ENCODE measurements at places on chromosomes 1 and 21.

DNA sequence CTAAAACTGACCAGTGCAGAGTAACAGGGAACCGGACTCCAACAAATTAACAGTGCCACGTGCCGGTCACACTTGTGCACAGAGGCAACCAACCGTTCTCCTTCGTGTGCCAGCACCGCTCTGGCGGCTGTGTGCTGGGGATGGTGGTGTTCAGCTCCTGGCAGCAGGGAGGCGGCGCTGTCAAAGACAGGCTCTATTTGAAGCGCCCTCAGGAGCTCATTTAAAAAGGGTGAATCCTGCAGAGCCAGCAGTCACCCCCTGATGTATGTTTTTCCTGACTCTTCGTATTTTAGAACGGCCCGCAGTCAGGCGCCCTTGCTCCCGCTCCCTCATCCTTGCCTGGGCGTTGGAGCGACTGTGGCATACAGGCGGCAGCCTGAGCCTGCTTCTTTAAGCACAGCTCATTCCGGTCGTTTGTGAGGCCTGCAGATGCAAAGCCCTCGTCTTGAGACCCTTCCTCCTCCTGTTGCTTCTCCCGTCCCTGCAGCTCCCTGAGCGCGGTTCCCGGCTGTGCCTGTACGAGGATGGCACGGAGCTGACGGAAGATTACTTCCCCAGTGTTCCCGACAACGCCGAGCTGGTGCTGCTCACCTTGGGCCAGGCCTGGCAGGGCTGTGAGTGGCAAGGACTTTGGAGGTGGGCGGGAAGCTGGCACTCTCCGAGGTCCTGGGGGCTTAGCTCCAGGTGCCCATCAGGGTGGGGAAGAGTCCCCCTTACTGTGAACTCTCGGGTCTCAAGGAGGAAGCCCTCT, 1.1 kb downstream of the DFFB start:
- DNase-seq, result no peak

GRCh38 chr21:41045534-41046268, 122.3 kb upstream of the BACE2 start:
- DNase-seq, result no peak

GRCh38 chr1:168252204-168252733, 26.5 kb downstream of the SFT2D2 start:
- DNase-seq, result no peak

- no peak for DNase-seq
Measured at GRCh38 chr1:178941849-178942248, 71.0 kb upstream of the ANGPTL1 start.

GRCh38 chr1:170729225-170730002, 65.5 kb downstream of the PRRX1 start:
- DNase-seq, result no peak

DNA sequence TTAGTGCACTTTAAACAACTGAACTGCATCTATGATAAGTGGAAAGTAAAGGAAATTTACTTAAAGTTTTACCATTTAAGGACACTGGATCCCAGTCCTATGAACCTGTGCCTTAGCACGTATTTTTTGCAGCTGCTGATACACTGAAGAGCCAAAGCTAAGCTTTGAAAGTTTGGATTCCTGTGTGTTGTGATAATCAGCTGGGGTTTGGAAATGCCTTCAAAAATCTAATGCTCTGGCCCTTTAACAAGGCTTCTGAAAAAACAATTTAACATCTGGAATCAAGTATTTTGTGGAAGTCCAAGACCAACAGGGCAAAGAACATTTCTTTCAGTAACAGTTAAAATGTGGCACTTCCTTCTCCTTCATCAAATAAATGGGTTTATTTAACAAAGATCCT, 51.8 kb downstream of the DDAH1 start:
- DNase-seq, result no peak

DNA sequence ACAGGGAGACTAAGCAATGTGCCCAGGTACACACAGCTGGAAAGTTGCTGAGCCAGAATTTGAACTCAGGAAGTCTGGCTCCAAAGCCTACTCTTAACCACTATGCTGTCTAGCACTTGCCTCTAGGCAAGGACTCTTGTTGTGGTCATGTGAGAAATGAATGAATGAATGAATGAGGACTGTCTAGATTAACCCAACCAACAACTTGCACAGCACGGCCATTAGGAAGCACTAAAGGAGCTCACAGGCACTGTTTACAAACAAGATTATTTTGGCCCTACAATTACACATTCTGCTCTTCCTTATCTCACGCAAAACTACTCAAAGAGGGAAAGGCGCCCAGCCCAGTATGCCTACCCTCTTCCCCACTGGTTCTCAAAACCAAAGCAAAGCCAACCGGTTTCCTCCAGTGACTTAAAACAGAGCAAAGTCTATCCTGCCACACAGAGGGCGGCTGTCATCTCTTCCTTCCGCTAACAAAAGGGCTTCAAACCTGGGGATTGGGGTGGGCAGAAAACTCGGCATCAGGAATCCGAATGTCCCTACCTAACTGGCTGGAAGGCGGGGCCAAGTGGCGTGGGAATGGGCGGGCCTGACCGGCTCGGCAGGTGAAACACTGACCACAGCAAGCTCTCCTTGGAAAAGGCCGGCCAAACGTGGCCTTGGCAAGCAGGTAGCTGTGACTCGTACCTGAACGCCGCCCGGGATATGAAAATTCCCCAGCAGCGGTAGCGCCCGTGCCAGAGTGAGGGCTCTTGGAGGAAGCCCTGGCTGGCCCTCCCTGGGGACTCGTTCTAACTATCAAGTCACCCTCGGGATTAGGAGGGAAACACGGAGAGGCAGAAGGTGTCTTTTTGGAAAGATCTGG, 948 bp downstream of the STK40 start:
- DNase-seq, result no peak

DNA sequence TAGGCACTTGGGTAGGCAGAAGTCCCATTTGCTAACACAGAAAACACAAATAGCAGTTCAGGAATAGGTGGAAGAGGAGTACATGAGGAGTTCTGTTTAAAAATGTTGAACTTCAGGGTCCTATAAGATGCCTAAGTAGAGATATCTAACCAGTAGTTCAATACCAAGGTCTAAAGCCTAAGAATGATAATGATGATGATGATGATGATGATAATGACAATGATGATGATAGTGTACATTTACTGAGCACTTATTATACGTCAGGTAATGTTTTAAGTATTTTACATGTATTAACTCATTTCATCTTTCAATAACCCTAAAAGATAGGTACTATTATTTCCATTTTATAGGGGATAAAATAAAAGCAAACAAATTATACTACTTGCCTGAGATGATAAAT, 50.1 kb downstream of the GDAP2 start:
- no peak for DNase-seq

GRCh38 chr1:81660286-81660685, 140.4 kb upstream of the ADGRL2 start:
- no peak for DNase-seq

DNA sequence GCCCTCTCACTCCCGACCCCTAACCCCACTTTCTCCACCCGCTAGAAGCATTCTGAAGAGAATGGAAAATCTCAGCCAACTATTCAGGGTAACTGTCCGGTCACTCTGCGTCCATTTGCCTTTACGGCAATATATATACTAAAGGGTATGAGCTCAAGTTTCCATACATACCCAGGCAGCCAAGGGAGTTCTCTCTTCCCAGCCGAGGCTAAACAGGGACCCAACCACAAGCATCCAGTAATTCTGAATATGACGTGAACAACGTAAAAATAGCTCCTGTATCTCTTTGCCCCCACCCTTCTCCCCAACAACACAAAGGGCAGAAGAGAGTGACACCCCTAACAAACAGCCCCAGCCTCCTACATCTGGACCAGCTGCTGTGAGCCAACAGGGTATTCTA, 67.7 kb downstream of the SSBP3 start:
- DNase-seq, result no peak

DNA sequence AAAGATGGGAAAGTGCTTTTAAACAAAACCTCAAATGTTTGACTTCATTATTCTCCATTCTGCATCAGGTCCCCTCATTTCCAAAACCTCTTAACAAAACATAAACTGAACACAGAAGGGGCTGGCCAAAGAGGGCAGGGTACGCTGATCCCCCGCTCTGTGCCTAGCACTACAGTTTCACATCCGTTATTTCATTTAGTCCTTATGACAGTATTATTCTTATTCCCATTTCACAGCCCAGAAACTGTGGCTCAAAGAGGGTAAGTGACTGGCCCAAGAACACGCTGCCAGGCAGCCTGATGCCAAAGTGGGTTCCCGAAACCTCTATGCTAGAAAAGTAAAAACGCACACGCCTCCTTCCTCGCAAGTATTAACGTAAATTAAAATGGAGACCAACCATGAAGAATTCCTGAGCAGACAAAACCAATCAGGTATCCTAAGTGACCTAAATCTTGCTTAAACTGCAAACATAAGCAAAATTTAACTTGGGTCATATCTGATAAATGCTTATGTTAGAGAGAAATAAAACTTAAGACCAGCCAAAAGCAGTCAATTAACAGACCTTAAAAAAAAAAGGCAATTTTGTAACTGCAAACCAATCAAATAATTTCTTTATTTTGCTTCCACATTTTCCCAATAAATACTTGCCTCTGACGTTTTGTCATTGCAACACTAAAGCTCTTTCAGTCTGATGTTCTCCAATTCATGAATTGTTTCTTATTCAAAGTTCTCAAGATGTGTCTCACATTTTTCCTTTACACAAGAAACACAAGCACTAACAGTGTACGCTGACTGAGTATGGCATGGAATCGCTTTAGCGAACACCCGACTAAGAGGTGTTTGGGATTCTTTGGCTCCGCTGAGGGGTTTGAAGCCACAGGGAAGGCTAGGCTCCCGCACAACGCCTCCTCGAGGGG, 653 bp downstream of the CASP9 start:
- no peak for DNase-seq

DNA sequence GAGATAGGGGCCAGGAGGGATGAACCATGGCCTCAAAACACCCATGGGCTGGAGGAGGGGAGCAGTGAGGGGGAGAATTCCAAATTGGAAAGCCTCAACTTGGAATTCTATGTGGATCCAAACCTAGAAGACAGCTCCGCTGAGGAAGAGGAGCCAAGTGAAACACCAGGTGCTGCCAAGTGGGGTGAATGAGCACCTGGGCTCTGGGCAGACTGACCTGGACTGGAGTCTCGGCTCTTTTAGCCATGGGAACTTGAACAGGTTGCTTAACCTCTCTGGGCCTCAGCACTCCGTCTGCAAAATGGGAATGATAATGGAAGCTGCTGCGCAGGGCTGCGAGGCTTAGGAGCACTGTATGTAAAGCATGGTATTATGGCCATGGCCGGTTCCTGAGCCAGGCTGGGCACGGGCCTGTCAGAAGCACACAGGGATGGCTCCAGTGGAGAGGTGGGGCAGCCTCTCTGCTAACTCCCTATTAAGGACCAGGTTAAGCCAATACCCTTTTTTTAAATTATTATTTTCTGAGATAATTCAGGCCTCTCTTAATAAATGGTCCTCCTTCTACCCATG, 81.5 kb downstream of the SYT2 start:
- DNase-seq, result no peak

DNA sequence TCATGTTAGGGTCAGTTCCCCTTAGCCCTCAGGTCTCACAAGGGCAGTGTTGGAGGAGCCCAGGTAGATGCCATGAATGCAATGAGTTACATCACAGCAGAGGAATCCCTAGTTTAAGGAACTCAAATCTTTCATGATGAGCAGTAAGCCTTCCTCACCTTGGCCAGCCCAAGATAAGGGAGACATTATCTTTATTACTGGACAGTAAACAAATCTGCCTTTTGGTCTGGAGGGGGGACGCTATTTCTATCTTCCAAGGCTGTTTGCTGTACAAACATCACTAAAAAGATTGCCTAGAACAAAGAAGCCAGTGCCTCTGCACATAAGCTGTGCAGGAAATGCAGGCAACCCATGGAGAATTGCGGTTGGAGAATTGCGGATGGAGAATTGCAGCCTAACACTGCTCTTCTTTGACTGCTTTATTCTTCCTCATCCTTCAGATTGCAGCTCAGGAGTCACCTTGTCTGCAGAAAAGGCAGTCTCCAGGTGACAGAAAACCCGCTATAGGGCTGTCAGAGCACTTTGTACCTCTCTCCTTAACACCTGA, 2.3 kb upstream of the CHI3L1 start:
- DNase-seq, result no peak

DNA sequence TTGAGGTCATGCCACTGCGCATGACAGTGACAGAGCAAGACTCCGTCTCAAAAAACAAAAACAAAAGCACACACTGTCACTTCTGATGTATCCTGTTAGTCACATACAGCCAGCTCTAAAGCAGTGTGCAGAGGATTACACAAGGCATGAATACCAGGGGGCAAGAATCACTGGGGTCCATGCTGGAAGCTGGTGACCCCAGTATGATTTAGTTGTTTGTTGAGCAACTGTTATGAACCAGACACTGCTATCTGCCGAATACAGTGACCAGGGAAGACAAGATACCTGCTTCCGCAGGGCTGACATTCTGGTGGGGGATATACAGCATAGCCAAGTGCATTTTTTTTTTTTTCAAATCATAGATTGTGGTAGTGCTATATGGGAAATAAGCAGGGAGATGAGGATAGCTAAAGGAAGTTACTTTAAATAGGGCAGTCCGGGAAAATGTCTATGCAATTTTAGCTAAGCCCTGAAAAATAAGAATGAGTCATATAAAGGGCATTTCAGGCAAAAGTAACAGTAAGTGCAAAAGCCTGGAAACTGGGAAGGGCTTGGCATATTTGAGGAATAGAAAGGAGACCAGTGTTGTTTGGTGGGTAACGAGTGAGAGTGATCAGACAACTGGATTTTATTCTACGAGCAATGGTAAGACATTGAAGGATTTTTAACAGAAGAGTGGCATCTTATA, 69.7 kb downstream of the ADSS2 start:
- no peak for DNase-seq

DNA sequence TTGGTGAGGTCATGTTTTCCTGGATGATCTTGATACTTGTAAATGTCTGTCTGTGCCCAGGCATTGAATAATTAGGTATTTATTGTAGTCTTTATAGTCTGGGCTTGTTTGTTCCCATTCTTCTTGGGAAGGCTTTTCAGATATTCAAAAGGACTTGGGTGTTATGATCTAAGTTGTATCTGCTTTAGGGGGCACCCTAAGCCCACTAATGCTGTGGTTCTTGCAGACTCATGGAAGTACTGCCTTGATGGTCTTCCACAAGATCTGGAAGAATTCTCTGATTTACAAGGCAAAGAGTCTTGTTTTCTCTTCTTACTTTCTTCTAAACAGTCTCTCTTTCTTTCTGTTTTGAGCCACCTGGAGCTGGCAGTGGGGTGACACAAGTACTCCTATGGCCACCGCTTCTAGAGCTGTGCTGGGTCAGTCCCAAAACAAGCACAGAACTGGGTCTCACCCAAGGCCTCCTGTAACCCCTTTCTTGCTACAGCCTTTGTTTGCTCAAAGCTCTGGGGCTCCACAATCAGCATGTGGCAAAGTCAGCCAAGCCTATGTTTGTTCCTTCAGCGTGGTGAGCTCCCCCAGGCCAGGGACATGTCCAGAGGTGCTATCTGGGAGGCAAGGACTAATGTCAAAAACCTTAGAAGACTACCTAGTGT, 12.6 kb downstream of the VN1R5 start:
- DNase-seq, result no peak
